ENCODE measurements at places on chromosomes 4 and X.

- ATAC-seq = peak; percentile 82
These were observed 11.5 kb downstream of the FBXW7 start for GRCh38 chr4:152524427-152524826.

GRCh38 chrX:149497626-149498025 lies 7.5 kb downstream of the IDS start:
- ATAC-seq = no peak

DNA sequence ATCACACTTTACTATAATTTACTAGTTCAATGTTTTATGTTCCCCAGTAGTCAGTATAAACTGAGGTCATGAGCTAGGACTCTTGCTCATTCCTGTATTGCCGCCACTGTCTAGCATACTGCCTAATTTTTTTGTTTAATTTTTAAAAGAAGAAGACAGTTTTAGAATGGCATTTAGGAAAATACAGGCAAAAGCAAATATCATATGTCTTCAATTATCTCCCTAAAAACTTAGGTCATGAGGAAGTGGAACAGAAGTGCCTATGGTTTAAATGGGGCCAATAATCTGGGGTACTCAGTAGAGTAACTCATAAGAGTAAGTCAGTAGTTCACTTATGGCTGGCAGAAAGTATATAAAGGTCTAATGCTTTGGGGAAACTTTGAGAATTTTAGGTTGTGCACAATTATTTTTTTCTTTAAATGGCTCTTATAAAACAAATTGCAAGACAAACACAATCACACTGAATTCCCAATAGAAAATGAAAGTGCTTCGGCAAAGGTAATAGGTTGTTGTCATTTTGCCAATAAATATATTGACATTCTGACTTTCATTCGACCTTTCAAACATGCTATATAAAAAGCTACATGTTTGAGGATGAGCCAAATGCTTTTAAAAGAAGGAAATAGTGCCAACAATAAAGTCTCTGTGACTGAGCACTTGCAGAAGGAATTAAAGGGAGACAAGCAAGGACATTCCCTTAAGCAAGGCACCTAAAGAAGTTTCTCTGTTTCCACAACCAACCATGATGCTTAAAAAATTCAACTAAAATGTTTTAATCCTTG lies 390.1 kb downstream of the PDGFC start:
- ATAC-seq = no peak

GRCh38 chrX:38877366-38877765 lies 76.1 kb downstream of the MID1IP1 start:
- no peak for ATAC-seq

DNA sequence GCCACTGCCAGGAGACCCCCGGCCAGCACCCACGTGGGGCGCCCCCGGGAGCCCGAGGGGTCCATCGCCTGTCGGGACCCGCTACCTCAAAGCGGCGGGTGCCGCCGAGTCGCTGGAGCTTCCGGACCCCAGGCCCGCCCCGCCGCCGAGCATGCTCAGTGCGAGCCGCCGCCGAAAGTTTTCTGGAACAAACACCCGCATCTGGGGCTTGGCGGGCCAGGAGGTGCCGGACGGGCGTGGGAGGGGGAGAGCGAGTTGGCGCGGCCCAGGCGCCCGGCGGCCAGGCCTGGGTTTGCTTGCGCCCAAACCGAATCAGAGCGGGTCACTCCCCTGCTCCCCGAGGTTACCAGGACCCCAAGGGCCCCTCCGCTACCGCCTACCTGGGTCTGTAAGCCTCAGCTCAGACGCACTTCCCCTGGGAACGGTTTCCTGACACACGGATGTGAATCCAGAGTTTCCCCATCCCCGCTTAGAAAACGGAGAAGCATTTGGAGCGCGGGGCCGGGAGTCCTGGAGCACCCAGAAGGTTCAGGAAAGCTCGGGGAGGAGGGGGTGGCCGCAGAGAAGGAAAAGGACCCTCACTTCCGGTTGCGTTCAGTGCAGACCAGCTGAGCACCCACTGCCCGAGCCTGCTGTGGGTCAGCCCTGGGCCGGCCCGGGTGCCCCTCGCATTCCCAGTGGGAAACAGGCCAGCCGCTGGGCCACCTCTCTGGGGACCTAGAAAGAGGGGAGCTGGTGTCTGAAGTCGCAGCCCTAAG lies at the start of gene EVC2:
EVC2 (minus strand) TSS at position 111 of the 758 bp plus-strand sequence; CDS start at position 65, 46 bp downstream.
- ATAC-seq = peak; percentile 29

GRCh38 chrX:63889001-63889400 lies 104.0 kb upstream of the ARHGEF9 start:
- ATAC-seq = no peak

DNA sequence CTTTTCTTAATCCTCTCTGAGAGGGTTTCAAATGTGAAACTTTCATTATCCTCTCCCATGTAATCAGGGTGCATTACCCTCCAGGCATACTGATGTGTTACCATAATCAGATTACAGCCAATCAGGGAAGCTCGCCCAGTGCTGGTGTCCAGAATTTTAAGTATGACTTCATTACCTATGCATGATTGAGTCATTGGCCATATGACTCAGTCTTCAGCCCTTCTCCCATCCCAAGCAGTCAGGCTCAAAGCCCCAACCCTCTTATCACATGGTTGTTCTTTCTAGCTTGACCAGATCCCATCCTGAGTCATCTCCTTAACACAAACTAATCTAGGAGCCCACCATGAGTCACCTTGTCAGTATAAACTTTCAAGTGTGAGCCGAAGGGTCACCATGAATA lies 1668.1 kb upstream of the AGA start:
- ATAC-seq = no peak

DNA sequence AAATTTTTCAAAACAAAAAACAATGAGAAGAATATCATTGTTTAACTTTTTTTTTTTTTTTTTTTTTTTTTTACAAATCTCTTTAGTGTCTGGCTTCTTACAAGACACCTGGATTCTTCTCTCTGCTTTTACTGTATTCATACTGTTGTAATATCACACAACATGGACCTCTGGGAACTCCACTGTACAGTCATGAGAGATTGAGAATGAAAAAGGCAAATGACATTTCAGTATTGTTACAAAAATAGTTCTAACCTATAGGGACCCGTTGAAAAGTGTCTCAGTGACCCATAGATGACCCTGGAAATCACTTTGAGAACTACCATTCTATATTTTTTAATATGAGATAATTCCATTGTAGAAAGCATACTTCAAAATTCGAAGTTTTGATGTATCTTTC lies 124.4 kb downstream of the SLIT2 start:
- ATAC-seq = no peak

DNA sequence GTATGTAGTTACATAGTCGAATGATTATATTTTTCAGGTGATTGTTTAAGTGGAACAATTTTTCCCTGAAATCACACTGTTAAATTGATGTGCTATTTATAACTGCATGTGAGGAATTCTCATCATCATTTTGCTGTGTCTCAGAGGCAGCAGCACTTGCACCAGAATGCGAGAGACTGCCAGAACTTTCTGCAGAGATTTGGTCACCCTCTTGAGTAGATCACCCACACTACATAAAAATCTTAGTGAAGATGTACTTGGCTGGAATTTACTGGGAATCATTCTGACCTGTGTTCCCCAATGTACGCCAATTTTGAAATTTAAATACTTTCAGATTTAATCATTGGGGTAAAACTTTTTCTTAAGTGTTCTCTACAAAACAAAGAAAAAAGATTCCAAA lies 5.4 kb downstream of the UGT2B4 start:
- no peak for ATAC-seq

DNA sequence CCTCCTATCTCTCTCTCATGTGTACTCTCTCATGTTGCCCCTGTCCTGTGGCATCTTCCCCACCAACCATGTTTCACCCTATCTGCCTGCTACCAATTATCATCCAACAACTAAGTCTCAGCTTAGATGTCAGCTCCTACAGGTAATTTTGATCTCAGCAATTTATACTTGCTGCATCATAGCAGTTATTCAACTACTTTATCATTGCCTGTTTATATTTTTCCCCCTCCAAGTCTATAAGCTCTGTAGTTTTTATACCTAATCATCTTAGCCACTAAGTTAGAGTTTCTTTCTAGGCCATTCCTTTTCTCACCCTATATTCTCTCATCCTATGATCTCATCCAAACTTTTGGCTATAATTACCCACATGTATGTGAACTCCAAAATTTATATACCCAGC lies 50.7 kb downstream of the MAB21L2 start:
- no peak for ATAC-seq

GRCh38 chrX:71107762-71108360 lies 1.3 kb upstream of the CXorf65 start:
- ATAC-seq = no peak

GRCh38 chr4:156158747-156159146 lies 205.1 kb upstream of the CTSO start:
- ATAC-seq = no peak

DNA sequence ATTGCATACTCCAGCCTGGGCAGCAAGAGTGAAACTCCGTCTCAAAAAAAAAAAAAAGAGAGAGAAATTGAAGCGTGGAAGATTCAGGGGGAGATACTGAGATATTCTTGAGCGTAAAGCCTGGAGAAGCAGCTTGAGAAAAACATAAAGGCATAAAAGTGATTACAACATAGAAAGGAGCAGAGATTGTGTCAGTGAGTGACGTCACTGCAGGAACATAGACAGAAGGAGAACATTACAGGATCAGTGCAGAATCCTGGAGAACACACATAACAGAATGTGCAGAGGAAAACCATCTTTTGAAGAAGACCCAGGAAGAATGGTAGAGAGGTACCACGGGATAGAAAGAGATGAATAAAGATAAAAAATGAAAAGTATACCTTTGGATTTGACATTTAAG lies 147.0 kb downstream of the APBB2 start:
- ATAC-seq = no peak

GRCh38 chrX:133364865-133365264 lies 50.4 kb downstream of the GPC4 start:
- no peak for ATAC-seq

GRCh38 chr4:138964716-138965426 lies 50.7 kb upstream of the NOCT start:
- no peak for ATAC-seq
